ENCODE measurements at places on chromosomes 16 and 17. TPM values are rescaled to one million over a fixed set of nuclear protein-coding genes. Genes with fewer than 3 reads are reported as not detected.

The CAPNS2 gene
- total RNA-seq, result not detected

The HIC1 gene
- total RNA-seq, result 4.1 TPM

The DHRS7C gene
- total RNA-seq, result not detected

The KAT8 gene
- 38.3 TPM for total RNA-seq

The GIT1 gene
- 61.3 TPM for total RNA-seq

The PRSS22 gene
- 9.5 TPM for total RNA-seq

The FOXL1 gene
- total RNA-seq, result 11.6 TPM

The ALOXE3 gene
- not detected for total RNA-seq

- no peak for DNase-seq
Measured at GRCh38 chr17:6574687-6575595, 18.6 kb upstream of the PITPNM3 start.

DNA sequence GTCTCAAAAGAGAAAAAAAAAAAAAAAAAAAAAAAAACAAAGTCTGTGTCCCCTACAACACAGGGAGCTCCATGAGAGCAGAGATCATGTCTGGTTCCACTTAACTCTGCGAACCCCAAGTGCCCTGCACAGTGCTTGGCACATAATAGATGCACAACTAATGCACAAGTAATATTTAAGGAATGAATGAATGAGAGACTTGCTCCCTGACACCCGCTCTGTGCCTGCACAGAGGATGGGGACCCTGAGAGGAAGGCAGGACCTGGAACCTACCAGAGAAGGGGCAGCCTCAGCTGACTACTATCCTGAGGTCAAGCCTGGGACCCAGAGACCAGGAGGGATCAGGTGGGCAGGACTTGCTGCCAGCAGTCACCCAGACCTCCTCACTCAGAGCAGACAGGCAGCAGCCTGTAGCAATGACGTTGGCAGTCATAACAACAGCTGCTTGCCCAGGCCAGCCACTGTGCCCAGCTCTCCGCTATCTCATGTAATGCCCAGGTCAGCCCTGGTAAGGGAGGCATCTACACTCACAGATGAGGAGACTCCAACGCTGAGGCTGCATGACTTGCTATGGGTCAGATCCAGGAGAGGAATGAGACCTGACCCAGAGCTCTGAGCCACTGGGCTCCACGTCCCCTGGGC is 2.9 kb downstream of the MYO15A start:
- no peak for DNase-seq

DNA sequence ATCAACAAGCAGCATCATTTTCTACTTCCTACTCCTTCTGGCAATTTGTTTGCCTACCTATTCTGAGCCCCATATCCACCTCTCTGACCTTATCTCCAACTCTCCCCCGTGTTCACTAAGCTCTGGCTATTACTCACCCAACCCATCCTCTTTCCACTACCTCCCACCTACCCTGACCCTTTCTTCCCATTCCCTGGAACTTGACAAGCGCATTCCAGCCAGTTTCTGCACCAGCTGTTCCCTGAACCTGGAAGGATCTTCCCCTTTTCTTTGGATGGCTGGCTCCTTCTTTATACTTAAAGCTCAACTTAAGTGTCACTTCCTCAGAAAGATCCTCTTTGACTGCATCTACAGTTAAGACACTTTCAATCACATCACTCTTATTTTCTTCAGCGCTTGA is 2.2 kb downstream of the DCUN1D3 start:
- DNase-seq, result no peak

- no peak for DNase-seq
Measured at GRCh38 chr17:79812353-79813258, 15.7 kb upstream of the CBX8 start.

DNA sequence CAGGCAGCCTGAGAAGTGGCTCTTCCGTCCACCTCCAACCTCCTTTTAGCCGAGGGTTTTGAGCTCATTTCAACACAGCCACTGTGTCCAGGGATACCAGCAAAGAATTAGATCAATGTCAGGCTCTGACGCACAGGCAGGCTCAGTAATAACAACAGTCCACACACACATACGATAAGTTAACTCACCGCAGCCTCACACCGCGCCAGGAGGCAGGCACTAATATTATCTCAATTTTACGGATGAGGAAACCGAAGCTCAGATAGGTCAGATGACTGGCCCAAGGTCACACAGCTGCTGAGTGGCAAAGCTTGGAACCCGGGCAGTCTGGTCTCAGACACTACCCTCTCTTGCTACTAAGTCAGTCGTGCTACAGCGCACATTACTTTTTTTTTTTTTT is 22.9 kb downstream of the ABR start:
- DNase-seq, result no peak

GRCh38 chr17:32777922-32778321 is 99.0 kb downstream of the MYO1D start:
- no peak for DNase-seq

- peak; percentile 43 for DNase-seq
Measured at GRCh38 chr16:89922477-89922883, 662 bp upstream of the TUBB3 start.

DNA sequence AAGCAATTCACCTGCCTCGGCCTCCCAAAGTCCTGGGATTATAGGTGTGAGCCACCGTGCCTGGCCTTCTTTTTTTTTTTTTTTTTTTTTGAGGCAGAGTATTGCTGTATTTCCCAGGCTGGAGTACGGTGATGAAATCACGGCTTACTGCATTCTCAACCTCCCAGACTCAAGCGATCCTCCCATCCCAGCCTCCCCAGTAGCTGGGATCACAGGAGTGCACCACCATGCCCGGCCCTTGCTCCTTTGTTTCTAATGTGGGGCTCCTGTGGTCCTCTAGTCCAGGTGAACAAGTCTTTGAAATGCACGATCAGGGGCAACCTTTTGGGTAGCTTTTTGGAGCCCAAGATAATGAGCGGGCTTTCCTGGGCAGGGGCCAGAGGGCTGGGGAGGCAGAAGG is 23.2 kb downstream of the CMIP start:
- no peak for DNase-seq

DNA sequence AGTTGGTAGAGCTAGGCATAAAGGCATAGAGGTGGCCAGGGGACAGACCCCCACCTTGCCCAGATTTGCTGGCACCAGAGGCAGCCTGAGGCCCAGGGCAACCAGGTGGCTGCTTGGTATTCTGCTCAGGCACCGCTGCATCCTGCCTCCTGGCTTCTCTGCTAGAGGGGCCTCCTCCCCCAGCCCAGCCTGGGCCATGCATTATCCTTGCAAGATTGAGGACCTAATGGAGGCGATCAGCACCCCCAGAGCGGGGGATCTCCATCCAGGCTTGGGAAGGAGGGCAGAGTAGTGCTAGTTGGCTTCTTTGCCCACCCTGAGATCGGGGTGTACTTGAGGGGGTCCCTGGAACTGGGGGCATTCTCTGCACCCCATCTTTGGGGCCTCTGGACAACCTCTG is 23.8 kb downstream of the CDK5RAP3 start:
- no peak for DNase-seq

GRCh38 chr16:84198401-84198800 is 7.4 kb downstream of the ADAD2 start:
- no peak for DNase-seq

GRCh38 chr17:5706577-5707210 is 122.4 kb upstream of the NLRP1 start:
- DNase-seq, result no peak

DNA sequence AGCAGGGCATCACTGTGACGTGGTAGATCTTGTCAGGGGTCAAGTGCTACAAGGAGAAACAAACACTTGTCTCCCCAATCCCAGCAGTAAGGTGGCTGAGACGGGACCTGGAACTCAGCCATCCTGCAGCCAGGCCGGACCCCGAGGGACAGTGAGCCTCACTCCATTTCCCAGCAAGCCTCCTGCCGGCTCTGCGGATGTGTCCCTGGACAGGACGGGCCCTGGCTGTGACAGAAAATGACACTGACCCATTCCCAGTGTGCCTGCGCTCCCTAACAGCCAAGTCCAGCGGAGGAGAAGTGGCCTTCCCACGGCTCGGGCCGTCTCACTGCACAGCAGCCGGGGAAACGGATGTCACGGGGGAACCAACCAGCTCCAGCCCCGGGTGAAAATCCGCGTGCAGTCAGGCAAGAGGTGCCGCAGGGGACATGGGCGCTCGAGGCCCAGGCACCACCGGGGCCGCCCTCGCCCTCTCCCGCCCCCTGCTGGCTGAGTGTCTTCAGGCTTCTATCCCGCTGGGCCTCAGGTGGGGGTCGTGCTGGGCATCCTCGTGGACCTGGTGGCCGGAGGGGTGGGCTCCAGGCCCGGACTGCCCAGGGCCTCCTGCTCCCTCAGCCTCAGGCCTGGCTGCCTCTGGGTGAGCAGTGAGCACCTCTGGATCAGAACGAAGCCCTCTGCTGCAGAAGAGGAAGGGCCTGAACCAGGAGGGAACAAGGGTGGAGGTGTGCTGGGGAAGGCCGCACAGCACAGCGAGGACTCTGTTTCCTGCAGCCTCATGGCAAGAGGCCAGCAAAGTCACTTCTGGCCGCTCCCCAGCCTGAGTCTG is 6.7 kb downstream of the HAGHL start:
- no peak for DNase-seq

GRCh38 chr16:13312063-13312462 is 410.7 kb downstream of the SHISA9 start:
- DNase-seq, result no peak

DNA sequence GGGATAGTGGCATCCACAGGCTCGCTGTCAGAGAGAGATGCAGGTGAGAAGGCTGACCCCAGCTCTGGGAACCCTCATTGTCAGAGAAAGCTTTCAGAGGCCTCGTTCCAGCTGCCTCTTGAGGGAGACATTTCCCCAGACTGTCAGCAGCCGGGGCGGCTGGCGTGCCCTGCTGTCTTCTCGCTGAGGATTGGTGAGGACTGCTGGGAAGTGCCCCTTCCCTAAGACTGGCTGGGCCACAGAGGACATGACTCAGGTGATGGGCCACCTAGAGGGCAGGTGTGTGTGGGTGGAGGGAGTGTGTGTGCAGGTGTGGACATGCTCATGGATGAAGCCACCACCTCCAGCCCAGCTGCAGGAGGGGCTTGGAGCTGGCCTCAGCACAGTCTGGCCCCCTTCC is 25.3 kb downstream of the SPACA3 start:
- DNase-seq, result no peak

DNA sequence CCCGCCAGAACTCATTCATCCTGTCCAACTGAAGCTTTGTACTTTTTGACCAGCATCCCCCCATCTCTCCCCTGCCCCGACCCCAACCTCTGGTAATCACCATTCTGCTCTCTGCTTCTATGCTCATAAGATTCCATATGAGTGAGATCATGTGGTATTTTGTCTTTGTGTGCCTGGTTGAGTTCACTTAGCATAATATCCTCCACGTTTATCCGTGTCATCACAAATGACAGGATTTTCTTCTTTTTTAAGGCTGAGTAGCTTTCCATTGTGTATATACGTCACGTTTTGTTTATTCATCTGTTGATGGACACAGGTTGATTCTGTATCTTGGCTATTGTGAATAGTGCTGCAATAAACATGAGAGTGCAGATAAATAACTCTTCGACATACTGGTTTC is 278.9 kb downstream of the SNX29 start:
- no peak for DNase-seq

DNA sequence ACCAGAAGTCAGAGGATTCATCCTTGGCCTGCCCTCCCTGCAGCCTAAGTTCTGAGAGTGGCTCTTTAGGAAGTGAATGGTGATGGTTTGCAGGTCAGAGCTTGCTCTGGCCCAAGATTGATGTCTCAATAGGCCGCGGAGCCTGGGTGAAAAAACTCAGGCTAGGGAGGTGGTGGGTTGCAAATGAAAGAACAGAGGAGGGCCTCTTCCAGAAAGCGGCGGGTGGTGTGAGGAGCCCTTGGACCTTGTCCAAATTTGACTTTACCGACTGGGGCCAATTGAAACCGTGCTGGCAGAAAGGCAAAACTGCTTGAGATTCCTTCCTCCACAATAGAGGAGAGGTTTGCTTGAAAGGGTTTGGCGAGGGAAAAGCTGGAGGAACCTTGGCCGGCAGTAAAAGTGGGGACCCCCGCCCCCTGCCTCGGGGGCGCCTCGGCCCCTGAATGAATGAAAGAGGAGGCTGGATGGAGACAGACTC is 331.3 kb downstream of the SEC14L1 start:
- no peak for DNase-seq

DNA sequence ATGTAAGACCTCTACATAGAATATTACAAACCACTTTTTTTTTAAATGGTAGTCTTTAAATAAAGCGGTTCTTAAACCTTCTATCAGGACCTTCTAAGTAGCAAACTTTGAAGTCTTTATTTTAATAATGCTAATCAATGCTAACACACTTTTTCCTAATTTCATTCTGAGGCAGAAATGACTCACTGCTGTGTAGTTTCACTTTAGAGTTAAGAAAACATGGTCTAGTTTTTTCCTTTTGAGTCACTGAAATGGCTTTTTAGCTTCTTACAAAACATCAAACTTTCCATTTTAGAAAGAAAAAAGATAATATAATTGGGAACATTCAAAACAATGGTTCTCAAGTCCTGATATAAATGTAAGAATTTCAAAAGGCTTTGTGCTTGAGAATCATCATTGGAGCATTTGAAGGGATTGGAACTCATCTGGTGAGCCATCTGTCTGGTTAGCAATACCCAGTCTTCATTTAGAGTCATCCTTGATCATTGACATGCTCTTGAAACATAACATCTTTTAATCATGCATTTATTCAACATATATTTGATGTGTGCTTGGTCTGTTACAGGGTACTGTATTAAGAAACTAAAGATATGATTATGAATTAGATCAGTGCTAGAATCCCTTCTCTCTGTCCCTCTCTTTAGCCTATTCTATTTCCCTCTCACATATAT is 258.3 kb upstream of the MON1B start:
- DNase-seq, result peak; percentile 42

- DNase-seq, result no peak
Measured at GRCh38 chr16:84520725-84521496, 16.5 kb upstream of the MEAK7 start.
